ENCODE measurements at places on chromosomes 5 and 9.

DNA sequence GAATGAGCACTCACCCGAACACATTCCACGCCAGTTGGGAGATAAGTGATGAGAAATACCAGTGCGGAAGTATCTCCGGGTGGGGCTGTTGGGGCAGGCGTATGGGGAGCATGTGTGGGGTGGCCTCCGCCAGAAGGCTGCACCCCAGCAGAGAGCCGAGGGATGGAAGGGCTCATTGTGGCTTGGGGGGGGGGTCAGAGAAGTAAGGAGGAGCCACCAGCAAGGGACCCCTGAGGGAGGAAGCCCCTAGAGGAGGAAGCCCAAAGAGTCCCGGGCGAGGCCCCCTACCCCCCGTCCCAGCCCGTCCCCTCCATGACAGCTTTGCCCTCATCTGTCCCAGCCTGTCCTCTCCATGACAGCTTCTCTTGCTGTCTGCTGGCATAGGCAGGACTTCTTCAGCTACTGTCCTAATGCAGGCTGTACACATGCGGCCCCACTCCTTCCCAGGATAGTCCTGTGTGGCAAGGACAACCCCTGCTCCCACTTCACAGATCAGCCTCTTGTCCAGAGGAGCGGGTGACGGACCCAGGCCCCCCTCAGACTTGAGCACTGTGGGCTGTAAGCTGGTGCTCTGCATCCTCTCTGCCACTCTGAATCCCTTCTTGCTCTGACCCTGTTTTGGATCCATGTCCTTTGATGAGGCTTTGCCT is 239.6 kb downstream of the CACNA1B start:
- no peak for DNase-seq

DNA sequence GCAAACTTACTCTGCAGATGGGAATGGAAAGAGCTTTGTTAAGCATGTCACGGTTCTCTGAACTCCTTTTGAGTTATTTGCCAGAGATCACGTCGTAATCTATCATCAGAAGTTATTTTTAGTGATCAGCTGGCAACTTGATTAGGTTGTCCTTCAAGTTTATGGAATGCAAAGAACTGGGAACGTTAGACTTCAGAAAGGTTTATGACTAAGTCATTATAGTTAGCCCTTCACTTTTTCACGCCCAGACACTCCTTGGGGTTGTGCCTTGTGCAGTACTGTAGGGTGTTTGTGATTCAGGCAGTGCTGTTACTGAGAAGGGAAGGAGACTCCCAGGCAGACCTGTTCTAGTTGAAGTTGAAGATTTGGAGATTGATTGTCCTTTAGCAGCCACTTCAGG is 26.8 kb upstream of the PHF2 start:
- DNase-seq, result no peak

- DNase-seq, result no peak
Observed at GRCh38 chr5:113937301-113937700, 423.8 kb downstream of the YTHDC2 start.

DNA sequence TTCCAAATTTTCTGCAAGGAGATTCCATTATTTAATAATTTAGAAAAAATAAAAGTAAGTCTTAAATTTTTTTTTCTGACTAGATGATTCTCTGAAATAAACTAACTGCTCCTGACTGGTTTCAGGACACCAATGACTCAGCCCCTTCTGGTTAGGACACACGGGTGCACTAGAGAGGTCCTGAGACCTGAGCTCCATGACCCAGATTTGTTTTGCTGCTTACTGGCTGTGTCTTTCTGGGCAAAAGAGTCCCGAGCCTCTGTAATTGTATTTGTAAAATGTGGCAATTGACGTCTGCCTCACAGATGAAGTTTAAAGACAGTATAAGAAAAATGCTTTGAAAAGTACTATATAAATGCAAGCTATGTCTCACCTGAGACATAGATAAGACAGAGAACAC is 89.1 kb downstream of the SLC24A2 start:
- no peak for DNase-seq

GRCh38 chr5:112479418-112479817 is 60.3 kb upstream of the EPB41L4A start:
- no peak for DNase-seq

DNA sequence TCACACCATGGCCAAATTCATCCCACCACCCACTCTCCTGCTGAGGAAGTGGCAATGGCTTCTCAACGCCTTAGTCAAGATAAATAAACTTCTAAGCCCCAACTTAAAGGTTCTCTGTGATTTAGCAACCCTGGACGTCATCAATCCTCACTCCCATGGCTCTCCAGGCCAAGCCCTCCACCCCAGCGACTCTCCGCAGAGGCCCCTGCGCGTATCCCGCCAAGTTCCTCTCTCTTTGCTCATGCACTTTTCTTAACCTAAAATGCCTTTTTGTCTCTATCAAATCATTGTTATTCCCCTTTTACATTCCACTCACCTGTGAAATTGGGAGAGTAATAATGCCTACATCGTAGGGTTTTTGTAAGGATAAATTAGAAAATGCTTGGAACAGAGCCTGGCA is 88.6 kb downstream of the NRG2 start:
- DNase-seq, result no peak

- DNase-seq, result no peak
Observed at GRCh38 chr9:21121079-21121478, 20.6 kb downstream of the IFNW1 start.

- no peak for DNase-seq
Observed at GRCh38 chr5:35963381-35963843, 25.0 kb upstream of the CAPSL start.

- no peak for DNase-seq
Observed at GRCh38 chr5:45795458-45795857, 99.3 kb upstream of the HCN1 start.

- DNase-seq, result no peak
Observed at GRCh38 chr9:84111726-84112125, 131.1 kb downstream of the RMI1 start.

DNA sequence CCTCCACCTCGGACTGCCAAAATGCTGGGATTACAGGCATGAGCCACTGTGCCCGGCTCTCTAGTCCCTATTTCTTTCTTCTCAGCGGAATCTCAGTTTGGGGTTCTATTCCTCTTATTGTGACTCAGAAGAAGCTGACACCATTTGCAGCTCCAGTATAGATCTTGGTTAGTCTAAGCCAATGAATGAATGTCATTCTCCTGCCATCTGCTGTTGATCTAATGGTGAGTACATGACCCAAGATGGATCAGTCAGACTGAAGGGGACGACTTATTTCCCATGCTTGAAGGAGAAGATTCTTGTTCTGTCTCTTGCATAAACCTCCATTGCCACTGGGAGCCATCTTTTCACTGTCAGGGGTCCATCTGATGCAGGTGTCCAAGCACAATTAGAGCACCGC is 76.0 kb upstream of the KLF9 start:
- no peak for DNase-seq

- DNase-seq, result no peak
Observed at GRCh38 chr9:124182741-124183140, 75.0 kb upstream of the NEK6 start.

- no peak for DNase-seq
Observed at GRCh38 chr9:135134268-135135022, 47.0 kb downstream of the OLFM1 start.

- DNase-seq, result no peak
Observed at GRCh38 chr9:92439921-92440750, 15.9 kb upstream of the OMD start.

DNA sequence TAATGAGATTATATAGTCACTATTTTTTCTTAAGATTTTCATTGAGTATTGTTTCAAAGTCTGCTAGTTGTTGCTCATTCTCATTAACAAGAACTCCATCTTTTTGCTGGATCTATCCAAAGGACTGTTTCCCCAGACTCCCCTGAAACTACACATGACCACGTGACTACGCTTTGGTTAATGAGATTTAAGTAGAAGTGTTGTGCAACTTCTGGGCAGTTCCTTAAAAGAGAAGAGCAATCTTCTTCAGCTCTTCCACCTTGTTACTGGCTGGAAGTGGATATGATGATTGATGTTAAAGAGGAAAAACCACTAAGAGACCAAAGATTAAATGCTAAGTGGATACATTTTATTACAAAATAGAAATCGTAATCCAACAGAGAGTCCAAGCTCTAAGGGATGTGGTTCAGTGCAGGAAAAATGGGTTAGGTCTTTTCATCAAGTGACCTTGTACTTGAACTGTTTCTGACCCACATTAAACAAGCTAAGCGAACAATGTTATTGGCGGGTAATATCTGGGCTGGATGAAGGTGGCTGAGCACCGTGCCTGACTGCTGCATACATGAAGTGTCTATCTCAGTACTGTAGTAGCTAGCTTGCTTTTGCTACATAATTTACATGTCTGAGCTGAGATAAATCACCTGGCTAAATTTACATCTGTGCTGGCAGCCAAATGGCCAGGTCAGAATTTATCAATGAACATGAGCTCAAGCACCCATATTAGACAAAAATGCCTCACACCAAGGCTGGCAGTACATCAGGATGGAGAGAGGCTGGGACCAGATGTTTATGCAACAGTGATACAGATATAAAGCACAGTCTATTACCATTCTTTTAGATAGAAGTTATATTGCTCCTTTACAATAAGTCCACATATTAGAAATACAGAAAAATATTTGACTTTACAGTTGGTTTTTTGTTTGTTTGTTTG is 7.5 kb upstream of the CTNNAL1 start:
- DNase-seq, result no peak

DNA sequence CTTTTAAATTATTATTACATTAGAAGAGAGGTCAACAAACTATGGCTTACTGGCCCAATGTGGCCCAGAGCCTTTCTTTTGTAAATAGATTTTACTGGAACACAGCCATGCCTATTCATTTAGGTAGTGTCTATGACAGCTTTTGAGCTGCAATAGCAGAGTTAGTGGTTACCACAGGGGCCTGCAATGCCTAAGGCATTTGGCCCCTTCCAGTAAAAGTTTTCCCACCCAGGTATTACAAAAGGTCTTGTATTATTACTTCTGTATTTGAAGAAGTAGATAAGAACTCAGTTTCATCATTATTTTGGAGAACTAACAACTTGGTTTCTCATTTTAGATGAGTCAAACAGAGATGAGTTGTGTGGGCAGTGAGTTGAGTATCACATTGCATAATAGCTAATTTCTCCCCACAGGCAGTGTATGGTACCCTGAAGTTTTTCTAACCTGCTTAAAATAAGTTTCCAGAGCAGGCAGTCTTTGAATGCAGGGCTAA is 9.5 kb downstream of the MTRR start:
- DNase-seq, result no peak

DNA sequence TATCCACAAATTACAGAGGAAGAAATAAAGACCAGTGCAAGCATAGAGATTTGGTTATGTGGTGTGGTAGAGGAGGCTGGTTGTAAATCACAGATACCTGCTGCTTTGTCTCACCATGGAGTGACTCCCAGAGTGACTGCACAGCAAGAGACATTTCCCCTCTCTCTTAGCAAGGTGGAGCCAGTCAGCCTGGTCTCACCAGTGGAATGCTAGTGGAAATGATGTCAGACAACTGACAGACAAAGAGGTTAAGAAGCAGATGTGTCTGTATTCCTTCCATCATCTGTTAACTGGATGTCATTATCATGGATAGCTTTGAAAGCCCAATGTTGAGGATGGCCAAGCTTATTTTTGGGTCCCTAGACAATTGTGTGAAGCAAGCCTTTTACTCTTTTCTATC is 509.4 kb upstream of the SEMA6A start:
- no peak for DNase-seq

DNA sequence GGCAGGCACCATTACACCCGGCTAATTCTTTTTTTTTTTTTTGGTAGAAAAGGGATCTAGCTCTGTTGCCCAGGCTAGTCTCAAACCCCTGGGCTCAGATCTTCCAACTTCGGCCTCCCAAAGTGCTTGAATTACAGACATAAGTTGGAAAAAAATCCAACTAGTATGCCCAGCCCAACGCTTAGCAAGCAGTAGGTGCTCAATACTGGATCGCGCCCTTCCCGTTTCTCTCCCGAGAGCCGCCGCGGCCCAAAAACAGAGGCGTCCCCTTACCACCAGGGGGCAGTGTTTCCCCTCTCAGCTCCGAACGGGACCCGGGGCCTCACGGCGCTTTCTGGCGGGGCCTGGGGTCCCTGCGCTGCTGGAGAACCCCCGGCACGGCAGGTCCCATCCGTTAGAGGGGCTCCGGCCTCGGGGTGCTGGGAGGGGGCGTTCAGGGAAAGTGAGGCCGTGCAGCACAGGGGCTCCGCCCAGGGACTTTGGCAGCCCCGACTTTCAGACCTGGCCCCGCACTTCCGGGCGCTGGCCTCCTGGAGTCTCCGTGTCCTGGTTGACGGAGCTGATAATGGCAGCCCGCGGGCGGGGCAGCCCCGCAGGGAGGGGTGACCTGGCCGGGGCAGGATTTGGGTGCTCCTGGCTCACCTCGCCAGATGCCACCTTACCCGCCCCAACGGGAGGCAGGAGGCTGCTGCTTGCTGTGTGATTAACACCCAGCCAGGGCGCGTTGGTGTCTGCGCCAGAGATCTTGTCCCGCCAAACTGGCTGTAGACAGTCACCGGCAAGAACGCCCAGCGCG is 15.2 kb downstream of the PTGES start:
- peak; percentile 87 for DNase-seq

GRCh38 chr5:80184235-80185023 is 71.4 kb downstream of the SERINC5 start:
- DNase-seq, result no peak

- no peak for DNase-seq
Observed at GRCh38 chr9:126519660-126520420, 93.9 kb upstream of the LMX1B start.

DNA sequence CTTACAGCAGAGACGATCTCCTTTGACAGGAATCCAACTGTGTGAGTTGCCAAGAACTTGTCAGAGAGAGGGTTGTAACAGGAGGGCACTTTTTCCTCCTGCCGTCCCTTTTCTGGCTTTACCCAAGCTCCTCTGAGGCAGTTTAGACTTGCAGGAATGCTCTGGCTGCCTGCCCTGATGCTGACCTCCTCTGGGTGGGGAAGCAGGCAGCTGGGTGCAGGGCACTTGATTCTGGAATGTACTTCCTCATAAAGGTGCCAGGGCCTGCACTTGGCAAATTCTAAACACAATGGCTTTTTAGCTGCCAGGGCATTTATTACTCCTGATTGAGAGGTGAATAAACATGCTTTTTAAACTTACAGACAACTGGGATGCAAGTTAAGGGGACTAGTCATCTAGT is 190.4 kb downstream of the EPB41L4A start:
- DNase-seq, result peak; percentile 40

- no peak for DNase-seq
Observed at GRCh38 chr9:129936222-129936621, 101.0 kb downstream of the USP20 start.

DNA sequence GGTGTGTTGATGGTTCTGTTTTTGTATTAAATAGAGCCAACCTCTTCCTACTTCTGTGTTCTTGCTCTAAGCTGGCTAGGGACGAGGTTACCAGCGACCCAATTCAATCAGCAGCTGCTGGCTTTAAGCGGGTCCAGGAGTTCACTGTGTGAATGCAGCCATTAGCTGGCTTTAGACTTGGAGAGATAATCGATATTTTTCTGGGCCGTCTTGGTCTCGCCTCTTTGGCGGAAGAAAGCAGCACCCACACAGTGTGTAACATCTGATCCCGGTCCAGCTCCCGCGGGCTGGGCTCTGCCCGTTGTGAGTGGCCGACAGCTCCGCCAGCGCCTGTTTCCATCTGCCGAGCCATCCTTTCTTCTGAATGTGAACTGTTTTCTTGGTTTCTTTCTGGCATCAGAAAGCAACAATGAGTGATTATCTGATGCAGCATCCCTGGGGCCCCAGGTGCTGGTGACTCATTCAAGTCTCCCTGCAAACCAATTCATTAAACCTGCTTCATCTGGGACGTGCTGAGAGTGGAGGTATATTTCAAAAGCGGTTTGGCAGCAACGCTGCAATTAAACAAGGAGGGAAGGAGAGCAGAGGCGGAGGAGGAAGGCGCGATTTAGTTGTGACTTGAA is 90.8 kb upstream of the IRX4 start:
- DNase-seq, result no peak
